ENCODE measurements at places on chromosomes 7 and 10.

DNA sequence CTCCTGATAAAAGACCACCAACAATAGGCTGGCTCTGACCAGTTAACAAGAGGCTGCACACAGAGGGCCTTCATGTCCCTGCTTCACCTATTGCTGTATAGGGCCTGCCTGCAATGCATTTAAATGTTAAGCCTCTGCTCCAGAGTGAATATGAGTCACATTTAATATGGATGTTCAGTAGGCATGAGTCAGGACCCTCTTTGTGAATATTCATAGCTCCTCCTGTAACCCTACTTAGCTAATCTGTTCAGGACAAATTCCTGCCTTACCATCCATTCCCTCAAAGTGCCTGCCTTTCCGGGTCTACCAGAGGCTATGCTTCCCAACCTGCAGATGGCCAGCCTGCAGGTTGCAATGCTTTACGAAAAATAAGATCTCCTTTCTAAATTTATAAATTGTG lies 32.5 kb downstream of the ARHGAP22 start:
- DNase-seq, result no peak

GRCh38 chr7:102393467-102393866 lies 2.7 kb upstream of the PRKRIP1 start:
- DNase-seq, result no peak

DNA sequence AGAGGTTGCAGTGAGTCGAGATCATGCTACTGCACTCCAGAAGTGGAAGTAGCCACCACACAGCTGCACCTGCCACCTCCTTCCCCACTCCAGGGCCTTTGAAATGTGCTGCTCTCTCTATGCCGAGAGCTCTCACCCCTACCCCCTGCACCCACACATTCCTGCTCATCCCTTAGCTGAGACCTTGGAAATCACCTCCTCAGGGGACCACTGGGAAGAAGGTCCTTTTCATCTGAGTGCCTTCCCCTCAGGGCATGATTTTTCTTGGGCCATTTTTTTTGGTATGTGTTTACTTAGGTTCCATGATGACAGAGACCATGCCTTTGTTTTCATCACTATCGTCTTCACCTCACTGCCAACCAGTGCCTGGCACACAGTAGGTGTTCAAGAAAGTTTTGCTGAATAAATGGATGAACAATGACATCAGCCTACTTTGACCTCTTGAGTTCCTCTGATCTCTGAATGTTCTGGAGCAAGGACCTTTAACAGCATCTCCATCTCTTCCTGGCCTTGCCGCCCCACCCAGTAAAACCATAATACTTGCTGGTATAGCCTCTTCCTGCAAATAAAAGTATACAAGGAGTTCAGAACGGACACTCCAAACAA lies 166.6 kb upstream of the KLF14 start:
- DNase-seq, result no peak

GRCh38 chr10:119932631-119933030 lies 40.1 kb downstream of the SEC23IP start:
- DNase-seq, result no peak

DNA sequence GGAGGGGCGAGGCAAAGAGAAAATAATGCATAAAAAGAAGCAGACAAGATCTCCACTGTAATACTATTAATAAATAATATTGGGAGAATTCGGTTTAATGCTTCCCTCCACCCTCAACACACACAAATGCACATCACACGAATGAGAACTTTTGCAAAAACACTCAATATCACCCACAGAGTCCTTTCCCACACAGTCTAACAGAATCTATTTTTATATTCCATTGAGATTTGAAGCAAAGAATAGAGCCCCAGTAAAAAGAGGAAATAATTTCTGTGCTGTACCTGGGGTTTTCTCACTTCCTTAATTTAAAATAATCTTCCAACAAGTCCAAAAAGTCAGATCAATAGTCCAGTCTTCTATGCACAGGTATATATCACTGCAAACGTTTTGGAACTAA lies 17.0 kb downstream of the PIK3AP1 start:
- DNase-seq, result no peak

DNA sequence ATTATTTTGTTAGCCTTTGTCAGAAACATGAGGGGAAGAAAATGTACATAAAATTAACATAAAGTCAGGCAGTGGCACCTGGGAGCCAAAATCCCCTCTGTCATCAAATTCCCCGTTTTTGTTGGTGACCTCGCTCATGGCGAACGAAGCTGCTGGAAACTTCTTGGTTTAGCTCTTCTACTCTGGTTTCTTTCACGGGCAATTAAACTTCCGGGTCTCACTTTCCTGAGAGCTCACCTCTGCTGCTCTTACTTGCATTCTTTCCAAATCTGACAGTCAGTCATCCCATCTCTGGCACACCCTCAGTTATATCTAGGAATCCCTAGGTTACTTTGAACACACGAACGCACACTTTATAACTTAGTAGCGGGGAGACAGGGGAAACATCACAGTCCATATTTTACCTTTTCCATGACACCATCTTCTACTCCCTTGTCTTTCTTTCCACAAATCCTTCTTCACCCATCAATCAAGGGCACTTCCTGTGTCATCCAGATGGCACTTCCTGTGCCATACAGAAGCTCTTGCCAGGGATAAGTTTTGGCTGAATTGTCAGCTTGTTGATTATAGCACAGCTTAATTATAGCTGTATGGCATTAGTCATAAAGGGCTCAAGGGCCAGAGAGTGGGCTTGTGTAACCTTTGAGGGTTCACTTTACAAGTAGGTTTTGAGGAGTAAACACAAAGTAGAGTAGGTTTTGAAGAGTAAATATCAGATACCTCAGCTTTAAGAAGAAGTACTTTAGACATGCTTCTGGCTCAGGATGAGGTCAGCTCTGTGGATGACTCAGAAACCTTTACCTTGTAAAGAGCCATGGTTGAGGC lies 105.1 kb downstream of the GATA3 start:
- DNase-seq, result no peak

DNA sequence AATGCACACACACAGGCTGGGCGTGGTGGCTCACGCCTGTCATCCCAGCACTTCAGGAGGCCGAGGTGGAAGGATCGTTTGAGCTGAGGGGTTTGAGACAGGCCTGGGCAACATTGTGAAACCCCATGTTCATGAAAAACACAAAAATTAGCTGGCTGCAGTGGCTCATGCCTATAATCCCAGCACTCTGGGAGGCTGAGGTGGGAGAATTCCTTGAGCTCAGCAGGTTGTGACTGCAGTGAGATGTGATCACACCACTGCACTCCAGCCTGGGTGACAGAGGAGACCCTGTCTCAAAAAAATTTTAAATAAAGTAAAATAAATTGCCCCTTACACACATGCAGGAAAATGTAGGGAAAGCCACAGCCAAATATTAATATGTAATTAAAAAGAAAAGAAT lies 44.1 kb downstream of the RNF32 start:
- DNase-seq, result no peak

DNA sequence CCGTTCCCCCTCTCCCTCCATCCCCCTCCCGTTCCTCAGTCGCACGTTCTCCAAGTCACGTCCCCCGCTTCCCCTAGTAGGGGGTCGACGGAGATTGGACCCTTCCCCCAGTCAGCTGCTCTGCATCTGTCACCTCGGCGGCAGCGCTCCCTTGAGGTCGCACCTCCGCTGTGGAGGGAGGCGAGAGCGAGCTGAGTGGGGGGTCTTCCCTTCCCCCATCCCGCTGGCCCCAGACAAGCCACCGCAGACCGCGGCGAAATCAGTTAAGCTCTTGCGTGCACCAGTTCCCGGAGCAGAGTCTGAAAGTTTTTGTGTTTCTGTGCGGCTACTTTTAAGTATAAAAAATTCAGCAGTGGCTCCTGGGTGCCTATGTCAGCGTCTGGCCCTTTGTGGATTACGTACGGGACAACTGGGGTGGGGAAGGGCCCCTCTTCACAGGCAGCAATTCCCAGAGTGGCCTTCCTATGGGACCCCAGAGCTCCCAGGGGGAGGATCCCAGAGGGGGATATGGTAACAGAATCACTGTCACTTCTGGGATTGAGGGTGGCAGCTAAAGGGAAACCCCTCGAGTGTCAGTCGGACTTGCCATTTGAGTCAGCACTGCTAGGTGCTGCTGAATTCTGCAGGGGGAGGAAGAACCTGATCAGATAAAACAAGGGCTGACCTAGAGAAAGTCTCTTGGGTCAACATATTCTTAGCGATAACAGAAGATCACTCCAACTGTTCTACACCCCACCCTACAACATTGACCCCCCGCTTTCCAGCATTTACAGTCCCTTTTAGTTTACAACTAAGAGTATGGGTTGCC lies 12.5 kb upstream of the DDIT4 start:
- no peak for DNase-seq

- no peak for DNase-seq
Measured at GRCh38 chr7:33373195-33373594, 243.8 kb downstream of the BBS9 start.

GRCh38 chr7:155283565-155284194 lies 14.0 kb upstream of the INSIG1 start:
- no peak for DNase-seq

- no peak for DNase-seq
Measured at GRCh38 chr10:26438534-26439341, 597 bp downstream of the APBB1IP start.

- DNase-seq, result no peak
Measured at GRCh38 chr7:80896906-80897598, 21.8 kb downstream of the SEMA3C start.

DNA sequence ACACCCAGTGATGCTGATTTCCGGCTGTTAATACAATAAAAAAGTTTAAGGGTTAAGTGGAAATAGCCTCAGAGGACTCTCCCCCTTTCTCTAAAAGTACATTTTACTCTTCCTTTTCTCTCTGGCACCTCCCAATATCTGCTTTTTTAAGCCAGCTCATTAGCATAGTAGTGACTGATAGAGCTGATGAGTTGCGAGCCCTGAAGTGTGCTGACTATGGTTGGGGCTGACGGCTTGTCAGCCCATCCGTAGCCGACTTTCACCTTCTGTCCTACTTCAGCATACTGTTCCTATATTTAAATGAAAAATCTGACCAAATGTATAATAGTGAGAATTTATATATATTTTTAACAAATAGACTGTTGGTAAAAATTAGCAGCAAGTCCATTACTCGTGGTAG lies 80.0 kb downstream of the SHH start:
- no peak for DNase-seq

DNA sequence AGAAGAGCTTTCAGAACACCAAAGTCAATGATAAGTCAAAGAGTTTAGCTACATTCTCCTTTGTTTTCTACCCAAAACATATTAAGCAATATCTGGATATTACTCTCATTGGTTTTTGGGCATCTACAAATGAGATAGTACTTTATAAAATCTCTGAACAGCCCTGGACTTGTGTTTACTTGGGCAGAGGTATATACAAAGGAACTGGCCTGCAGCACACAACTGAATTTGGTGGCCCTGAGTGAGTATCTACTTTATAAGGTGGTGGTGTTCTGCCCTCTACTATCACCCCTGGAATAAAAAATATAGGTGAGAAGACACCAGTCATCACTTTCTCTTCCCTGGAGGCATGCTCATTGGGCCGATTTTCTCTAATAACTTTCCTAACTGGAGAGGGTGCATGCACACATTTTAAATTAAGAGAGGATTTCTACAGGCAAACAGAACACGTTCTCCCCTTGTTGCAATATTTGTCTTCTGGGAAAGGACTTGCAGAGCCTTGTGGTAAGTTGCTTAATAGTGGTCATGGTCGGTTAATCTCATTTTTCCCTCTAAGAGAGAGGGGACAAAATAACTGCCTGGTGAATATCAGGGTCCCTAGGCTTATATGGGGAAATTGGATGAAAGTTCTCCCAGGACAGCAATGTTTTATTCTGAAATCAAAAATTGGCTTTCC lies 41.1 kb downstream of the OTUD1 start:
- no peak for DNase-seq

GRCh38 chr7:70890147-70890969 lies 241.6 kb upstream of the GALNT17 start:
- DNase-seq, result no peak

DNA sequence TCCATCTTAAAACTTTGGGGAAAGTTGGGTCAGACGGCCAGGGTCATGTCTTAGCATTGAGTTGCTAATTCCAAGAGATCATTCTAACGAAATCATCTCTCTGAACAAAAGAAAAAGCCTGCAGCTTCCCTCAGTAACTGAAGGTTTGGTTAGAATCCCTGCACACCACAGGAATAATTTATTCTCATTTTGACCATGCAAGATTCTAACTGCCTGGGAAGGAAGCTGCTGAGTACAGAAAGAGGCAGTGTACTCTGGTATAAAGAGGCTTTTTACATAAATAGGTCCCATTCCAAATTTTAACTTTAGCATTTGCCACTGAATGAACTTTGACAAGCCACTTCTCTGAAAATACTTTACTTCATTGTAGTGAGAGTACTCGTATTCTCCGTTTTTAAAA lies 76.9 kb upstream of the RSBN1L start:
- no peak for DNase-seq

GRCh38 chr10:58384544-58384998 lies 639 bp upstream of the TFAM start:
- peak; percentile 41 for DNase-seq

- DNase-seq, result no peak
Measured at GRCh38 chr7:73984481-73985205, 43.3 kb upstream of the ELN start.

DNA sequence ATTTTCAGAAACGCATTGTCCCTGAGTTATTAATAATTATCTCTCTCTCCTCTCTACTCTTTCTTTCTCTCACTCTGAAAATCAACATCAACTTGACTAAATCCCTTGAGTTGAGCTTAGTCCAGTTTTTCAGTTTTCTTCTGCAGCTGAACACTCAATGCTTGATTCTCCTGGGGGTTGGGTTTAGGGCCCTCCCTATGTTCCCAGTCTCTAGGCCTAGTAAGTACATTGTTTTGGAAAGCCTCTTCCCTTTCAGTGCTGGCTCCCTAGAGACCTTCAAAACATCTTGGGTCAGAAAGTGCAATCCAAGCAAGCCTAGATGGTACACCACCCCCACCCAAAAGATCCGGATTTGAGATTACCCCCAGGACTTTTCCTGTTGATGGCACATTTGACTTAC lies 488.5 kb downstream of the LRMDA start:
- no peak for DNase-seq

DNA sequence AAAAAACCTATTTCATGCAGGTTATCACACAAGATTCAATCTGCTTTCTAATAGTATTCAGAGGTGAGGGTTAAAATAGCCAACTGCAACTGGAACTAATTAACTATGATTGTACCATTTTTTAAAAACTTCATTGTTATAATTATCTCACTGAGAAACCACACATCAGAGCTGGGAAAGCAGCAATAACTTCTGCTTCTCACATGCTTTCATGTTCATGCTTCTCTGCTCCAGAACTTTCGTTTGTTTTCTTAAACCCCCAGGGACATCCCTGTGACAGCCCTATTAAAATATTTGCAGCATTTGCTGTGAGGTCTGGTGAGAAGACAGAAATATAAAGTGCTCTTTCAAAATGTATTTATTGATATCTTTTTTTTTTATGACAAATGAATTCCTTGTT lies 389.0 kb upstream of the SORCS1 start:
- DNase-seq, result no peak

GRCh38 chr10:101878869-101879268 lies 35.3 kb upstream of the KCNIP2 start:
- no peak for DNase-seq
